ENCODE measurements at places on chromosomes 1 and 21. TPM values are rescaled to one million over a fixed set of nuclear protein-coding genes. Genes with fewer than 3 reads are reported as not detected.

DNA sequence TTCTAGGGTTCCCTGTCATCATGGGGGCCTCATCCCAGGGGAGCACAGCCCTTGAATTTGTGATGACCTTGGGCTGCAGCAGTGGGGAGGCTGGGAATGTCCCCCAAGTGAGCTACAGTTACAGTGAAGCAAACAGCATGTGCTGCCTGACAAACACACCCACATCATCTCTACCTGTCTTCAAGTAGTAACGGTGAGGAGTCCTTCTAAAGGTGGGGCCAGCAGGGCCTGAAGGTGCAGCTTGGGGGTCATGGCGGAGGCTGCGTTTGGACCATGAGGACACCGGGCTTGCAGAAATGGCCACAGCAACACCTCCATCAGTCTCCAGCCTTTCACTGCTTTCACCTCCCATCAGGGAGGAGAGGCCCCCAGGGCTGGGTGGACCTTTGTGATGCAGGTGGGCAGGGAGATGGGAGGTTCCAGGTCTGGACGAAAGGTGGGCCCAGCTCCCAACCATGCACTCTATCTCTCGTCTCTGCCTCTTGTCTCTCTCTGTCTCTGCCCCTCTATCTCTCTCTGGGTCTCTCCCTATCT lies 55.7 kb downstream of the WNT9A start:
- DNase-seq, result no peak

- DNase-seq, result no peak
These were observed 824 bp upstream of the KRTAP21-3 start for GRCh38 chr21:30719401-30719800.

- DNase-seq, result no peak
These were observed 110.1 kb upstream of the SLC44A3 start for GRCh38 chr1:94709891-94710581.

Gene OR2T10
- not detected for total RNA-seq

GRCh38 chr1:8560611-8561544 lies 243.0 kb downstream of the SLC45A1 start:
- no peak for DNase-seq

DNA sequence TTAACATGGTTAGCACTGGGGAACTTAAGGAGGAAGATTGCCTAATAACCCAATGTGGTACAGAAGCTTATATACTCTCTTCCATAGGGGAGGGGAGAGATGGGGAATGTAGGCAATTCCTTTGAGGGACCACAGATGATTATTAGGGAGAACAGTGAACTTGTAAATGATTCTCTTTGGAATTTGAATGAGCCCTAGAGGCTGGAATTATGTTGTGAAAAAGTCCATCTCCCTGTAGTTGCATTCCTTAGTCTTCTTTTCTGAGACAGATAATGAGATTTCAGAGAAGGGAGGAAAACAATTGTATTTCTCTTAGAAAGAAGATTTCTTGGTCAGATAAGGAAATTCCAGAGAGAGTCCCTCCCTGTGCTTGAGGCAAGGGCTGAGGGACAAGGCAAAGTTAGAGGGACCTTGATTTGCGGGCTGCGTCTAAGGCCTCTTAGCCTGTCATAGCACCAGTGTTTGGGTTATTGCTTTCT lies 89.0 kb upstream of the HMCN1 start:
- no peak for DNase-seq

Measured in glutamatergic neuron (in vitro differentiated cells).